ENCODE measurements at places on chromosomes 16 and 17. TPM values are rescaled to one million over a fixed set of nuclear protein-coding genes. Genes with fewer than 3 reads are reported as not detected.

GRCh38 chr17:2631211-2631610 lies 37.8 kb downstream of the PAFAH1B1 start:
- H3K4me1 ChIP-seq = peaks cover 61% of the 10 kb centered on the region
- no peak overlapping the region for H3K4me3 ChIP-seq
- no peak for DNase-seq
- H3K36me3 ChIP-seq = peaks cover 48% of the 10 kb centered on the region

GRCh38 chr17:28573040-28573380 lies 1.7 kb upstream of the PIGS start:
- no peak overlapping the region for H3K27ac ChIP-seq
- no peaks in the 10 kb centered on the region for H3K27me3 ChIP-seq
- peaks cover 60% of the 10 kb centered on the region for H3K36me3 ChIP-seq

The SEZ6L2 gene
- 0.55 TPM for total RNA-seq

The HERPUD1 gene
- 172 TPM for total RNA-seq

Data from activated T-helper 2 cell treated with anti-CD3 and anti-CD28 coated beads, Interferon-gamma antibody, Interleukin-2, Interleukin-4, amounts not matched to agents 10 μg/mL and 5 μg/mL and 100 μg/mL, durations not matched to agents 14 hours and 24 hours and 36 hours (primary cell).